ENCODE measurements at places on chromosomes 5 and 9.

GRCh38 chr9:75833778-75834177, 56.7 kb upstream of the PCSK5 start:
- DNase-seq: no peak

- DNase-seq: no peak
Observed at GRCh38 chr9:30239878-30240277, 2144.6 kb upstream of the ACO1 start.

DNA sequence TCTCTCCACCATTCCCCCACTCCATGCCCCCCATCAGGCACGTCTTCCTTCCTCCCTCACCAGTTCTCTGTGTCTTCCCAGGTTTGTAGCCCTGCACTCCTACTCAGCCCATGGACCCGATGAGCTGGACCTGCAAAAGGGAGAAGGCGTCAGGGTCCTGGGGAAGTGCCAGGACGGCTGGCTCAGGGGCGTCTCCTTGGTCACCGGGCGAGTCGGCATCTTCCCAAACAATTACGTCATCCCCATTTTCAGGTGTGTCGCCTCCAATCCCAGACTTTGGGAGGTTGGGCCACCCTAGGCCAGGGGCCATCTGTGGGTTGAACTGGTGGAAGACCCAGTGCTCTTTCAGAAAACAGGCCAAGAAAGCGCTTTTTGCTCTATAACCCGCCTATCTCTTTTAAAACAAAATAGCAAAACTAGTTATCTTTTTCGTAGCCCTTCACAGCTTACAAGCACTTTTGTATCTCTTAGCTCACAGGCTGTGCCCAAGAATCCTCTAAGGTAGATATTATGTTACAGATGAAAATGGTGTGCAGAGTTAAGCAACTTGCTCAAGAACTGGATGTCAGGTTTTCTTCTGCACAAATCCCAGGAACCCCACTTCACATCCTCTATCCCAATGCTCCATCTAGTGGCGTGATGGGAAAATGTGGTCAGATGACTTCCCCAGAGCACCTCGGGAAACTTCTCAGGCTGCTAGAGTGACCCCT, 56.2 kb downstream of the PLAC8L1 start:
- no peak for DNase-seq

- no peak for DNase-seq
Observed at GRCh38 chr9:137757613-137758029, 120.0 kb upstream of the CACNA1B start.

DNA sequence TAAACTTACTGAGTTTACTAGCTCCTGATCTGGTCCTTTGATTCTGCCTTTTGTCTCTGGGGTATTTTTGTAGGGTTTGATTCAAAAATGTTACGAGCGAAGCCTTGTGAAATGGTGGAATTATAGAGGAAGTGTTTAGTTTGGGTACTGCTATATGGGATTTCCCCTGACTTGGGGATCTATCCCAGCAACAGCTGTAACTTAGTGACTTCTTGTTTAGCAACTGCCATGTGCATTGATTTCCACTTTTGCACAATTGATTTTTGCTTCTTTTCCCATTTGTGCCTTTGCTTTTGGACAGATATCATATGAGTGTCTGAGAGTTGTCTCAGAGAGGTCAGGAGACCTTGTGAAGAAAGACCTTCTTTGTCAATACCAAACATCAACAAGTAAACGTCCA, 248.5 kb upstream of the DAP start:
- no peak for DNase-seq

DNA sequence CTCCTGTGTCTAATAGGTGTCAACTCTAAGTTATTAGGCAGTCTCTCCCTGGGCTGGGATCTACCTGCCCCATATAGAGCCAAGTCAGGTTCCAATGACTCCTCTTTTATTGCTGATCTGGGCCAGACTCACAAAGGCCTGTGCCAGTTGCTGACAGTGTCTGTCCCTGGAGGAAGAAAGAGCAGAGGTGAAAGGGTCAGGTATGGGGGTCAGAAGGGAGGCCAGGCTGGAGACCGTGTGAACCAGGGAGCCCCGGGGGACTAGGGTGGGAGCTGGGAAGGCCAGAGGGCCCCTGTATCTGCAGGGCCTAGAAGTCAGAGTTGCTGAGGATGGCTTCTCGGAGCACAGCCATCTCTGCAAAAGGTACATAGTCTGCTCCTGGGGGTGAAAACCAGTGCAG, 3.5 kb upstream of the HINT2 start:
- no peak for DNase-seq
